Stimulated activated CD4-positive, alpha-beta T cell treated with anti-CD3 and anti-CD28 coated beads, Interleukin-15, amount 100 ng/mL, for 24 hours (primary cell): ENCODE measurements at places on chromosomes 6 and 20.
A peak's percentile ranks its signal among the peaks of the same experiment; 100 is the strongest.

- no peak for DNase-seq
Measured at GRCh38 chr20:25238319-25239037, 9.4 kb upstream of the PYGB start.

DNA sequence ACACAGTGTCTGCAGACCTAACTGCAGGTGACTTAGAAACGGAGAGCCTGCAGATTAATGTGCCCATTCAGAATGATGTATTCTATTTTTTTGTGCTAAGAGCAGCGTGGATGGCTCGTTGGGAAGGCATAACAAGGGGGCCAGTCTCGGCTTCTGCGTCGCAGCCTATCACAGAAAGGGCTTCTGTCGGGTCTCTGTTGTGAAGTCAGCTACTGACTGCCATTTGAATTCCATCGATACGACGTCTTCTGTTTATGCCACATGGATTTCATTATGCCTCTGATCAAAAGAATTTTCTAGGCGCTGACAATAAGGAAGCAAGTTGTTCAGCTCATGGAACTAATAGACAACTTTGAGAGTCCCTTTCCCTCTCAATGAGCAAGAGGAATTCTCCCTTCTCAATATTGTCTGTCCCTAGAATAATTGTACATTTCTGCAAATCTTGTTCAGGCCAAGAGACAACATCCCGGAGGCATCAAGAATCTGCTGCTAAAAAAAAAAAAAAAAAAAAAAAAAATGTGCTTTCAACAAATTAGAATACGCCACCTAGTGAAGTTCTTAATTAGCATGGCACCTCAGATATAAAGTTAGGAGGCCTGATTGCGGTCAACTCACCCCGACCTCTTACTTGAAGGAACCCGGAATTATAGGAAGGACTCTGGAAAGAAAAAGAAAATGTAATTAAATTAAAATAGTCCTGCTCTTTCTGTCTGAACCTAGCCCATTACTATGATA lies 223.9 kb downstream of the TSHZ2 start:
- DNase-seq = no peak

DNA sequence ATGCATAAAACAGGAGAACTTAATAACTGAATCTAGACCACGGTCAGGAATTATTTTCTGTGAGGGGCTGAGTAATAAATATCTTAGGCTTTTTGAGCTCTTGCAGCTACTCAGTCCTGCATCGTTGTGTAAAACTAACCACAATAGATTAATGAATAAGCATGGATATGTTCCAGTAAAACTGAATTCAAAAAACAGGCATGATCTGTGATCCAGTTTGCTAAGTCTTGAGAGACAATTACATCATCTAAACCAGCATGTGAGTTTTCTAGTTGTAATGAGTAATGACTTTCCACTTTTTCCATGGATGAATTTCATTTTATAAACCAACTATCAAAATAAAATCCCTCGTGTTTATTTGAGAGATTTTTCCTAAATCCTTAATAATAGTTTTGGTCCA lies 336.8 kb downstream of the RFPL4B start:
- no peak for DNase-seq

- DNase-seq = no peak
Measured at GRCh38 chr6:31689249-31690110, 8.6 kb upstream of the LY6G5C start.

- DNase-seq = peak; percentile 41
Measured at GRCh38 chr6:34207695-34208443, 28.8 kb upstream of the HMGA1 start.

- DNase-seq = no peak
Measured at GRCh38 chr6:424741-425417, 33.3 kb downstream of the IRF4 start.
